Right ventricle myocardium inferior (tissue), 1 donor: ENCODE measurements at places on chromosomes 13 and 19. TPM values are rescaled to one million over a fixed set of nuclear protein-coding genes. Genes with fewer than 3 reads are reported as not detected.

PRSS57 gene
- total RNA-seq: not detected

ASF1B gene
- 2.0 TPM for total RNA-seq

TSEN34 gene
- total RNA-seq: 16.1 TPM

COMP gene
- not detected for total RNA-seq

PLVAP gene
- 29.0 TPM for total RNA-seq

MRPS31 gene
- 30.0 TPM for total RNA-seq

SIAH3 gene
- total RNA-seq: 0.05 TPM

ZNF285 gene
- total RNA-seq: 4.9 TPM

ASPDH gene
- total RNA-seq: not detected

IGFL3 gene
- not detected for total RNA-seq

ZNF563 gene
- 5.3 TPM for total RNA-seq

CRB3 gene
- total RNA-seq: not detected

ZNF486 gene
- total RNA-seq: 1.5 TPM

VWA8 gene
- total RNA-seq: 40.1 TPM

- no peak for DNase-seq
Observed at GRCh38 chr19:48807590-48808308, 3.1 kb downstream of the BCAT2 start.

DNA sequence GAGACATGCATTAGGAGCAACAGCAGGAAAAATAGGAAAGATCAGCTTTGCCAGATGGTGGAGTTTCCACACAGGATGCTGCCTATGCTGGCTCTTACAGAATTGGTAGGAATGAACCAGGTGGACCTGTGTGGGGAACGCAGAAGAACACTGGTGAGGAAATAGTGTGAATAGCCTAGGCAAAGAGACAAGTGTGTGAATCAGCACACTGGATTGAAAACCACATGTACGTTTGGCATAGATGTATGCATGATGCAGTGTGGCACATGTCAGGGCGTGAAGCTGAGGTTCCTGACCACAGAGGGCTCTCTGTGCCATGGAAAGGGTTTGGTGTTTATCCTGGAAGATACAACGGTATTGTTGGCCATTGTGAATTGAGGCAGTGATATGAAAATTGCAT lies 156.5 kb upstream of the SLC10A2 start:
- DNase-seq: no peak

DNA sequence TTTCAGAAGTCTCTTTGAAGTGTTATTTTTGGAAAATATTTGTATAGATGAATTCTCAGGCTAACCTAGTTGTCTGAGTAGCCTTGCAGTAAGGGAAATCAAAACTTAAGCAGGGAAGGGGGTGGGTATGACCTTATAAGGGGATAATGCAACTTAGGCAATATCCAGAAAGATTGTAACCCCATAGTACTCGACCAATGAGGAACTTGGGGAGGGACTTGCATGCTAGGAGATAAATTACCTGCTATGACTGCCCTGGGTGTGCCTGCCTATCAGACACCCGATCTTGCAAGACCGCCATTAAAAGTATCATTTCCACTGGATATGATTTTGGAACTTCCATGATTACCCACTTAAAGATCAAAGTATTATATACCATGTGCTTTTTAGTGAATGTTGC lies 23.0 kb upstream of the RFXAP start:
- DNase-seq: no peak

GRCh38 chr19:3823350-3823713 lies 37.2 kb upstream of the MATK start:
- DNase-seq: no peak

DNA sequence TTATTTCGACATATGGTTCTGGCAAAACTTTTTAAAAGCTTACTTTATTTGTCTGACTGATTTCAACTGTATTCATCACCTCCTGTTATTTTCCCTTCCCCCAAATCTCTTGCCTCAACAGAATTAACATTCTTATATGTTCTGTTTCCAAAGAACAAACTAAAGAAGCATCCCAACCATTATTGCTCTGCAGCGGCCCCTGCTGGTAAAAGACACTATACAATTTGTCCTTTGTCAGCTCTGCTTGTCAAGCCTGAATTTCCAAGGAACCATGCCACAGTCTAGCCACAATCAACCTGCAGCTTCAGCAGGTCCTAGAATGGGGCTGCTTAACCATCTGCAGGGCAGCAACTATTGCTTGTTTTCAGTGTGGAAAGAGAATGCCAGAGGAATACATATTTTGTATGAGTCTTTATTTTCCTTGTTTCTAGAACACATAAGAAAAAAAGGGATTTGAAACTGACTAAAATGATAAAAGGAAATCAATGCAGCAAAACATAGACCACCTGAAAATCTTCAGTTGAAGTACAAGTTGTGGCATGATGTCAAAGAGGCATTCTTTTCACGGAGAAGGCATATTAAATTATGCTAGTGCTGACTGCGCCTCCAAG lies 845.3 kb downstream of the DIAPH3 start:
- DNase-seq: peak; percentile 78

- no peak for DNase-seq
Observed at GRCh38 chr13:40340368-40341095, 325.9 kb downstream of the FOXO1 start.

GRCh38 chr19:42042455-42043170 lies 27.4 kb downstream of the GRIK5 start:
- DNase-seq: no peak

DNA sequence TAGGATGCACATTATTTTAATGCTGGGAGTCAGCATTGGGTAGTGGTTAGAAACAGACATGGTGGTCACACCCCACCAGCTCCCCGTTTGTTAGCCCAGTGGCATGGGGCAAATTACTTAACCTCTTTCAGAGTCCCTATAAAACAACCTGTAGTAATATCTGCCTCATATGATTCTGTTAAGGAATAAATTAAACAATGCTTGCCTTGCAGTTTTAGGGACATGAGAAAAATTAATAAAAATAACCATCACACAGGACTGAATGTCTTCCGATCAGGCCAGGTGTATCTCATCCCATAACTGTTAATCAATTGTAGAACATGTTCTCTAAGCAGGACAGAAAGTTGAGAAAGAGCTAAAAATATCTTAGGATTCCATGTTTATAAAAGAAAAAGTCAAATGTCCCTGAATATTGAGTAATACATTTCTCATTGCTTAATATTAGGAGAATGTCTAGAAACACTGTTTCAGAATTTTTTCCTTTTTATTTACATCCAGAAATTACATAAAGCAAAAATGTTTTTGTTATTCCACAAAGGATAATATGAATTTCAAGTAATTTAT lies 196.5 kb downstream of the GPC6 start:
- DNase-seq: no peak

DNA sequence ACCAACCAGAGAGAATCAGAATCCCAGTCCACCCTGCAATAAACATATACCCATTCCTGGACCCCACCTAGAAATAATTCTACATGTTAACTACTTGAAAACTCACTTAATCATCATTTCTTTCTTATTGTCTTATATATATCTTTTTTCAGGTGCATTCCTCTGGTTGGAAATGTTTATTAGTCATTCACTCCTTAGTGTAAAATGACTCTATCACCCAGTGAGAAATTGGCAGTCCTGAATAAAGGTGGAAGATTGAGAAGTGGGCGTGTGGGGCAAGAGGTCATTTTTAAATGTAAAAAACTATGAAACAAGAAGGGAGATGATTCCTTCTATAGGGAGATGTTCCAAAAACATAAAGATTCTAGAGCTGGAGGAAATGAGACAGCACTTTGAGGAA lies 101.2 kb upstream of the MBNL2 start:
- no peak for DNase-seq

GRCh38 chr13:111118898-111119607 lies 3.9 kb downstream of the ARHGEF7 start:
- DNase-seq: no peak

DNA sequence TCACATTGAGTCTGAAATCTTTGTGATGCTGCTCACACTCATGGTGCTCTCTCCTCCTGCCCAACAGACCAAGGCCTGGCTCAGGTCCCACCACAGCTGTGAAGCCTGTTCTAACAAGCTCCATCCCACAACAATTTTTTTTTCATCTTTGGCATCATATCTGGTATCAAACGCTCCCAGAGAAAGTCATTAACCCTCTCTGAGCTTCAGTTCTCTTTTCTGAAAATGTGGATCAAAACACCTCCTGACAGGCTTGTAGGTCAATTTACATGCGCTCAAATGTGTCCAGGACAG lies 224.4 kb downstream of the LACC1 start:
- no peak for DNase-seq

DNA sequence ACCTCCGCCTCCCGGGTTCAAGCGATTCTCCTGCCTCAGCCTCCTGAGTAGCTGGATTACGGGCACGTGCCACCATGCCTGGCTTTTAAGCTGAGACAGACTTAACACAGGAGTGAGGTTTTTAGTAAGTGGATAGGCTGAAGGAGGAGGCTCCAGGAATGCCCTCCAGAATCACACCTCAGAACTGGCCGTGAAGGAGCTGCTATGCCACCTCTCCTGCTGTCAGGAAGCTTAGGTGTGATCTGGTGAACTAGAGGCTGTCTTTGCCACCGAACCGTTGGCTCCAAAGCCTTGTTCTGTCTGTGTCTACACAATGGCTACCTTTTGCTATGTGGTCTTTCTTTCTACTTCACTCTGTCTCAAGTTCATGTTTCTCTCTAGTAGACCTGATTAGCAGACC lies 4.2 kb downstream of the PDCD2L start:
- no peak for DNase-seq

- DNase-seq: no peak
Observed at GRCh38 chr13:105573136-105573535, 962.3 kb downstream of the EFNB2 start.

GRCh38 chr19:12034620-12035019 lies 859 bp downstream of the ZNF433 start:
- no peak for DNase-seq

- no peak for DNase-seq
Observed at GRCh38 chr19:18636969-18637629, at the start of gene KLHL26. TSS of gene KLHL26 (plus strand) at chr19:18637028. CDS start at chr19:18637055, 27 bp downstream.

GRCh38 chr19:35306473-35307246 lies 14.7 kb downstream of the MAG start:
- no peak for DNase-seq

- DNase-seq: no peak
Observed at GRCh38 chr13:107208889-107209288, 641.0 kb upstream of the ARGLU1 start.

DNA sequence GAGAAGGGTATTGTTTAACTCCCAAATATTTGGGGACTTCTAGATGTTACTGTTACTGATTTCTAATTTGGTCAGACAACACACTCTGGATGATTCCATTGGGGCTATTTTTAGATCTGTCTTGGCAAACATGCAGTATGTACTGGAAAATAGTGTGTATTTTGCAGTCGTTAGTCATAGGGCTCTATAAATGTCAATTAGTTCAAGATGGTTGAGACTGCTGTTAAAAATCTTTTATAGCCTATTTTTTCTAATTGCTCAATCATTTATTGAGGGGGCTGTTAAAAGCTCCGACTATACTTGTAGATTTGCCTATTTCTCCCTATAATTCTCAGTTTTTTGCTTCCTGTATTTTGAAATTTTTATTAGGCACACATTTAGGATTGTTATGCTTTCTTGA lies 31.4 kb downstream of the PPP5C start:
- no peak for DNase-seq

- DNase-seq: no peak
Observed at GRCh38 chr13:112704308-112705145, 14.7 kb downstream of the ATP11A start.

GRCh38 chr13:43815204-43815603 lies 28.4 kb upstream of the ENOX1 start:
- no peak for DNase-seq

DNA sequence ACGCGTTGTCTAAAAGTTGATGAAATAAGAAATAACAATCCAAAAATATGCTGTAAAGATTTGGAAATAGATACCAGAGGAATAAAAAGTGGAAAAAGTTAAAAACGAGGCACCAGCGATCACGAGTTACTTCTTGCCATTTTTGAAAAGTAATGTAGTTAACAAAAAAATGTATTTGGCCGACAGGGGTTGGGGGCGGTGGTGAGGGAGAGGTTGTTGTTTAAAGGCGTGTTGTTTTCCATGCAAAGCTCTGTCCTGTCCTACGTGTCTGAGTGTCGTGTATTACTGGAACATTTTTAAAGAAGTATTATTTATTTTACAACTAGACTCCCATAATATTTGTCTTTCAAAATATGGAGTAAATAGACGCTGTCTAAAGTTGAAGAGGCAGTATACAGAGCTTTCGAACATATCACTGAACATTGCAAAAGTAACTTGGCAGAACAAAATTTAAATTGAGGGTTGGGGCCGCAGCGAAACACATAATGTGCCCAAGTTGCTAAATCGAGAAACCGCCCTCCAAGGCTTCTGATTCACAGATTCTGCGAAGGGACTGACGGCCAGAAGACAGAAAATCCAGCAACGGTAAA lies 823 bp downstream of the FBXO17 start:
- DNase-seq: no peak

- no peak for DNase-seq
Observed at GRCh38 chr13:37608750-37609339, 10.3 kb upstream of the POSTN start.

GRCh38 chr13:48806522-48806921 lies 152.8 kb downstream of the CYSLTR2 start:
- no peak for DNase-seq

GRCh38 chr19:14555918-14556661 lies 15.8 kb downstream of the NDUFB7 start:
- DNase-seq: peak; percentile 18

GRCh38 chr19:49968279-49968922 lies 7.4 kb upstream of the SIGLEC11 start:
- peak; percentile 70 for DNase-seq

GRCh38 chr13:43874504-43875092 lies 4.9 kb downstream of the CCDC122 start:
- DNase-seq: no peak

DNA sequence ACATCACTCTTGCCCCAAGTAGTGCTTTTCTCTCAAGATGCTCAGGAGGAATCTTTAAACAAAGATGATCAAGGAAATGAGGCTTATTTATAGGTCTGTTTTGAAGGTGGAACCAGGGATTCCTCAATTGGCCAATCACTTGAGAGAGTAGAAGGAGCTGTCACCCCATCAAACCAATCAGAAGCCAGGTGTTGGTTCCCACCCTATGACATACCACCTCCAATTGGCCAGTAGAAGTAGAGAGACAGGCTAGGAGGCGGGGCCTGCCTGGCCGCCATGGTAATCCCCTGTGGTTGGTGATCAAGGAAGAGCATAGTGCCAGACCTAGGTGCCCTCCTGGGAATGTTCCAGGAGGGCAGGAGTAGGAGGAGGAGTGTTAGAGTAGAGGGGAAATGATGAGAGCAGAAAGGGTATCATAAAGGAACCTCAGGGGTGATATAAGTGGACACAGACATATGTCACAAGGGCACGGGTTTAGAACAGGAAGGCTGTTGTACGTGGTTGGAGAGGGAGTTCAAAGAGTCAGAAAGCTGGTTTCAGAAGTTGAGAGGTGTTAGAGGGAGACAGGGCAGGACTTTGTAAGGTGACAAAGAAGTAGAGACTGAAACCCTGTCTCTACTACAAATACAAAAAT lies 10.5 kb downstream of the PMIS2 start:
- no peak for DNase-seq
